ENCODE measurements at places on chromosomes 3 and 15.

DNA sequence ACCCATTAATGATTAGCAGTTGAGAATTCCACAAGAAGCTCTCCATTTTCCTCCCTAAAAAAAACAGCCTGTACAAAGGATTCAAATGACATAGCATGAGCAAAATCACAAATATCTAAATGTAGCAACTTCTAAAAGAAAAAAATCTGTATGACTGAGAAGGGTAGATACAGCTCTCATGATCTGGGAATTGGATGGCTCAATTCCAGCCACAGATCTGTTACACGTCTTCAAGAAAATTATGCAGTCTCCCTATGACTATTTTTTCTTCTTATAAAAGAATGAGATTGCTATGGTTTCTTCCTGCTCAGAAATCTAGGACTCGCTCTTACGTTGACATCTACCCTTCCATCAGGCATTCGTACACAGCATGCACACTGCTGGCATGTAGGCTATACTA is 71.5 kb downstream of the PLCH1 start:
- DNase-seq: no peak

- DNase-seq: no peak
Measured at GRCh38 chr15:29106116-29106515, 163.5 kb downstream of the NSMCE3 start.

GRCh38 chr3:48561045-48561736 is 2.4 kb downstream of the UCN2 start:
- peak; percentile 69 for DNase-seq

- no peak for DNase-seq
Measured at GRCh38 chr3:105322570-105323273, 44.0 kb upstream of the ALCAM start.

GRCh38 chr15:74250266-74250665 is 14.1 kb downstream of the CCDC33 start:
- DNase-seq: no peak

- no peak for DNase-seq
Measured at GRCh38 chr3:142863010-142863817, 25.7 kb downstream of the PCOLCE2 start.

GRCh38 chr3:123110282-123110975 is 43.6 kb downstream of the PDIA5 start:
- DNase-seq: no peak

DNA sequence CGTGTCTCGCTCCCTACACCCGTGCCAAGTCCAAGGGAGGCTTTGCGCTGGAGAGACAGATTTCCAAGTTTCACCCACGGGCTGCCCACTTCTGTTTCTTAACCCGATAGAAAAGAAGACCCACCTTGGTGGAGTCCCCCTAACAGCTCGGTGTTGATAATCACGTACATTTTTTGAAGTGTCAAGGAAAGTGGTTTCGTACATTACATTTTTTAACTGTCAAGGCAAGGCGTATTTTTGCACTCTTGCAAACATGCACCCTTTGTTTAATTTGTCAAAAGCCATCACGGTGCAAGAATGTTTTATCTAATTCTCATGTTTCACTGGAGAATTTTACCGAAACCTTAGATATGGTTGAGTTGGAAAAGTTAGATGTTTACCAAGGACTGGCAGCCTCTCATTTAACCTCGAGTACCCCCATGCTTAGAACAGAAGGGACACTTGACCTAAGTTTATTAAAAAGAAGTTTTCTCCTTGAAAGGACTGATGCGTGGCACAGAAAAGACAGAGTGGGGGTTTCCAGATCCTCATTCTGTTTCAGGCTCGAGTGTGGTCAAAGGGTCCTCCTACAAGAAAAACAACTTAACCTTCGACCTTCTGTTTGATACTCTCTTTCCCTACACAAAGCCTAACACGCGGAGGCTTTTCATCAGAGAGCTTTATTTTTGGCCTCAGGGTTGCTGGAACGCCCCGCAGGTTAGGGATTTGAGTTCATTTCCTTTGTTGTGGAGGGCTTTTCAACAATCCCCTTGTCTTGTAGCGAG is 882 bp downstream of the GXYLT2 start:
- DNase-seq: peak; percentile 58

GRCh38 chr15:74253211-74253921 is 17.2 kb downstream of the CCDC33 start:
- no peak for DNase-seq
